WTC11 (cell line): ENCODE measurements at places on chromosomes 12 and 14. TPM values are rescaled to one million over a fixed set of nuclear protein-coding genes. Genes with fewer than 3 reads are reported as not detected.

- peaks cover 20% of the 10 kb centered on the region for H3K4me1 ChIP-seq
- H3K4me3 ChIP-seq = no peak overlapping the region
- no peaks in the 10 kb centered on the region for H3K36me3 ChIP-seq
- no peak overlapping the region for H3K27ac ChIP-seq
Observed at GRCh38 chr12:98371419-98371818, 144.0 kb upstream of the TMPO start.

- DNase-seq = no peak
- no peak overlapping the region for H3K27ac ChIP-seq
- peaks cover 10% of the 10 kb centered on the region; the same call in 1 of the 2 replicates for H3K4me1 ChIP-seq
- H3K4me3 ChIP-seq = no peak overlapping the region
- no peaks in the 10 kb centered on the region for H3K27me3 ChIP-seq
- H3K36me3 ChIP-seq = no peaks in the 10 kb centered on the region
Observed at GRCh38 chr14:80771201-80771600, 170.3 kb downstream of the CEP128 start.

DNA sequence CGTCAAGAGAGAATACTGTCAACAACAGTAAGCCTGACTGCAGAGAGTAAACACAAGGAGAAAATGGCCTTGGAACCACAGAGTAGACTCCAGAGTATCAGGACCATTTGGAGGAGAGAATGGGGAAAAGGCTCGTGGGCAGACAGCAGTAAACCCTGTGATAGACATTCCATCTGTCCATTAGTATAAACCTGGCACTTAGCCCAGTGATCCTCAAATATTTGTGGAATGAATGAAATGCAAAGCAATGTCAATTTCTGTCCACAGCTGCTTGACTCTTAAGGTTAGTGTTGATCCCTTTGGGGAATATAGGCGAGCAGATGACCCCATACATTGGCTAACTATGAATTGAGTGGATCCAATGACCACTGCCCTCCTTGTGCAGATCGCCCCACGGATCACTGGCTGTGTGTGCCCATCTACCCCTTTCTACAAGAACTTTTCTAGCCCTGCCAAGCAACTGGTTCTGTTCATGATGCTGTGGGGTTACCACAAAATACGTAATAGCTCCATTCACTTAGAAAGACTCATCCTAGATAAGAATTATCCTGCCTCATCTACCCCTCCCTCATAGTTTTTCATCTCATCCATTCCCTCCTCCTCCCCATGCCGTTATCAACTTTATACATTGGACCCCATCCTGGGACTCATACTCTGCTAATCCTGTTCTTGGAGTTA lies 846.8 kb downstream of the NRXN3 start:
- H3K4me3 ChIP-seq = no peak overlapping the region
- no peaks in the 10 kb centered on the region; the same call in 1 of the 2 replicates for H3K36me3 ChIP-seq
- no peak for DNase-seq
- H3K27ac ChIP-seq = no peak overlapping the region

GRCh38 chr12:21983095-21983494 lies 41.9 kb upstream of the ABCC9 start:
- no peak for DNase-seq
- H3K36me3 ChIP-seq = no peaks in the 10 kb centered on the region
- no peak overlapping the region for H3K4me3 ChIP-seq
- peaks cover 25% of the 10 kb centered on the region for H3K4me1 ChIP-seq

- no peaks in the 10 kb centered on the region for H3K27me3 ChIP-seq
- DNase-seq = no peak
- H3K4me3 ChIP-seq = no peak overlapping the region
- no peaks in the 10 kb centered on the region for H3K4me1 ChIP-seq
- no peak overlapping the region for H3K27ac ChIP-seq
Observed at GRCh38 chr12:50859621-50860310, 17.0 kb downstream of the TMPRSS12 start.

DNA sequence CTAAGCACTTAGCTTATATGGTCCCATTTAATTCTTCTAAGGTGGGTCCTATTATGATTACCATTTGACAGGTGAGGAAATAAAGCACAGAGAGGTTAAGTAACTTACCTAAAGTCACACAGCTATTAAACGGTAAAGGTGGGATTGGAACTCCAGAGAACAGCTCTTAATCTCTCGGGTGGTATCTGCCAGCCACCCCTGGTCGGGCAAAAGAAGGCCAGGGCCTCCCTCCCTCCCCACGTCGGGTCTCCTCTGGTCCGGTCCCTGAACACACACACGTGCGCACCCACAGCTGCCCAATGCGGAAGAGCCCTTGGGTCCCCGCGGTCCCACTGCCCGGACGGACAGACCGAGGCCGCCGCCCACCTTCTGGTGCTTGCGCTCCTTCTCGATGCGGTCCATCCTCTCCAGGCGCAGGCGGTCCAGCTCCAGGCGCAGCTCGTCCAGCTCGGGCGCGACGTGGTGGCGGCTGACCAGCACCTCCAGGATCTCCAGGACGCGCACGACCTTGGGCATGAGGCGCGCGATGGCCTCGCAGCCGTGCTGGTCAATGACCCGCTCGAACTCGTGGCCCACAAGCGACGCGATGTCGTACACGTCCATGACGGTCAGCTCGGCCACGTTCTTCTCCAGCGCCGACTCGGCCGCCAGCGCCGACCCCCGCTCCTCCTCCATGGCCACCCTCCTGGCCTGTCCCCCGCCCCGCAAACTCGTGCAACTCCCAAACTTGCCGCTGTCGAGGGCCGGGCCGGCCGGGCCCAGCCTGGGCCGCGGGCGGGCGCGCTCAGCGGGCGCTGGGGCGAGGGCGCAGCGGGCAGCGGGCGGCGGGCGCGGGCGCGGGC lies 490 bp downstream of the RILPL1 start:
- H3K4me3 ChIP-seq = peak overlapping the region; percentile 81
- H3K4me1 ChIP-seq = peaks cover 4% of the 10 kb centered on the region
- H3K27ac ChIP-seq = no peak overlapping the region
- peaks cover 32% of the 10 kb centered on the region for H3K27me3 ChIP-seq

- H3K36me3 ChIP-seq = no peaks in the 10 kb centered on the region
- no peak overlapping the region for H3K4me3 ChIP-seq
- no peaks in the 10 kb centered on the region; the same call in 1 of the 2 replicates for H3K27me3 ChIP-seq
- DNase-seq = no peak
Observed at GRCh38 chr12:49922349-49923034, 18.8 kb upstream of the FAIM2 start.

DNA sequence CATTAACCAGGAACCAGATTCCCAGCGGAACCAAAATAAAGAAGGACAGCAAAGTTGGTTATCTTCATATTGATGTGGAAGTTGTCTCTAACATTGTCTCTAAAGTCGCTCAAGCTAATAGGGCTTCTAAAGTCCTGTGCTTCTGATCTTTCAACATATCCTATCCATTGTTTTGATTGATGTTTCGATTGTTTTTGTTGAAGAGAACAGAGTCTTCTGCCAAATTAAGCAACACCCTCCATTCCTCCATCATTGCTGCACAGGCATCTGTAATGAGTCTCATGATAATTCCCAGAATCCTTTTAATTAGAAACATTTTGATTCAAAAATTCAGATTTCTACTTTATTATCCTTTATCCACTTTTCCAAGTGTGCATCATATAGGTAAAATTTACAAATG lies 71.6 kb upstream of the AVPR1A start:
- H3K27ac ChIP-seq = no peak overlapping the region
- no peak for DNase-seq
- no peaks in the 10 kb centered on the region for H3K27me3 ChIP-seq
- H3K4me3 ChIP-seq = no peak overlapping the region

DNA sequence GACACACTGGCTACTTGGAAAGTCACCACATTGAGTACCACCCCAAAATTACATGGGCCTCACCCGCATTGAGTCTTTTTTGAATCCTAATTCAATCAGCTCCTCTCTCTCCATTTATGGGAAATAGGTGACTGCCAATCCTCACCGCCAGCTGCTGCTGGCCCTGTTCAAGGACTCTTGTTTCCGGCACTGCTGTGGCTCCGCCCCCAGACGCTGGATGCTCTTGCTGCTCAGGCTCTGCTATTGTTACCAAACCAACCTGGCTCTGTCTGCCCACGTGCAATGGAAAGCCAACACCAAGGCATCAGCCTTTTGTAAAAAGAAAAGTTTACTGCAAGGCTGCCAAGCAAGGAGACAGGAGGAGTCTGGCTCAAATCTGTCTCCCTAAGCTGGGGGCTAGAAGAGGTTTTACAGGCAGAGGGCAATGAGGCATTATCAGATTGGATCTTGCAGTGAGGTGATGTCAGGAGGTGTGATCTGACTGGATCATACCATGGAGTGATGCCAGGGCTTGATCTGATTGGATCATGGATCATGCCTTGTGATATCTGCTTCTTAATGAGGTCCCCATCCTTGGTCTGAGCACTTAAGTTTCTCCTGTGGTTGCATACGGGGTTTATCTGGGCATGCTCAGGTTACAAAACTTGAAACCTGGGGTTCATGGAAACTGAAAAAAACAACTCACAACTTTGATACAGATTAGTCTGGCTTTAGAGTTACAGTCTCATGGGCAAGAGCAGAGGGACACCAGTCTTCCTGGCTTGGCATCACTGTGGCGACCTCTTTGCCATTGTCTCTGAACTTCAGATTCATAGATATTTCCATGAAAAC lies 117.1 kb upstream of the SLC35F4 start:
- peak; percentile 22 for DNase-seq
- H3K36me3 ChIP-seq = no peaks in the 10 kb centered on the region
- no peak overlapping the region for H3K27ac ChIP-seq
- no peak overlapping the region for H3K4me3 ChIP-seq
- H3K27me3 ChIP-seq = no peaks in the 10 kb centered on the region

GRCh38 chr14:60166142-60166541 lies 944 bp upstream of the DHRS7 start:
- H3K27me3 ChIP-seq = peaks cover 6% of the 10 kb centered on the region
- H3K36me3 ChIP-seq = no peaks in the 10 kb centered on the region
- peaks cover 27% of the 10 kb centered on the region for H3K4me1 ChIP-seq

- H3K27me3 ChIP-seq = no peaks in the 10 kb centered on the region
- no peak for DNase-seq
- H3K36me3 ChIP-seq = no peaks in the 10 kb centered on the region; the same call in 1 of the 2 replicates
- no peak overlapping the region for H3K4me3 ChIP-seq
- H3K27ac ChIP-seq = no peak overlapping the region
- H3K4me1 ChIP-seq = peaks cover 18% of the 10 kb centered on the region
Observed at GRCh38 chr12:83044736-83045135, 358.0 kb downstream of the TMTC2 start.

KRT83 gene
- total RNA-seq = not detected in 3 replicates

KLRC1 gene
- not detected in 3 replicates for total RNA-seq

PPM1H gene
- total RNA-seq = 37.1 to 45.6 TPM (median 40.9 TPM) in 3 replicates
